Mesenteric fat pad (tissue), 1 donor: ENCODE measurements at places on chromosomes 6 and 20.

- no peak for DNase-seq
These were observed 33.5 kb downstream of the EDN3 start for GRCh38 chr20:59333951-59334350.

DNA sequence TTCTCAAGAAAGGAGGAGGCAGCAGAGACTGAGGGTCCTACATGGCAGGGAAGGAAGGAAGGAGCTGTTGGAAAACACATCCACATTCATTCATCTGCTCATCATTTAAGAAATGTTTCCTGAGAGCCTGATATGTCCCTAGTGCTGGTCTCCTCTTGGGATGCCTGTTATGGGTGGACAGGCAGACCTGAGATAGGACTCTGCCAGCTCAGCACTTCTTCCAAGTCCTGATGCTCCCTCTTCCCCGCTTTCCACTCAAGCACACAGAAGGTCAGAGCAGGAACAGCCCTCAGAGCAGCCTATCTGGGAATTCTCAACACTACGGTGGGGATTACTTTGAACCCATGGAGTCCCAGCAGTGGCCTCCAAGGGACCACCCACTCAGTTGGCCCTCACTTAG is 8.0 kb upstream of the SIRPD start:
- no peak for DNase-seq

DNA sequence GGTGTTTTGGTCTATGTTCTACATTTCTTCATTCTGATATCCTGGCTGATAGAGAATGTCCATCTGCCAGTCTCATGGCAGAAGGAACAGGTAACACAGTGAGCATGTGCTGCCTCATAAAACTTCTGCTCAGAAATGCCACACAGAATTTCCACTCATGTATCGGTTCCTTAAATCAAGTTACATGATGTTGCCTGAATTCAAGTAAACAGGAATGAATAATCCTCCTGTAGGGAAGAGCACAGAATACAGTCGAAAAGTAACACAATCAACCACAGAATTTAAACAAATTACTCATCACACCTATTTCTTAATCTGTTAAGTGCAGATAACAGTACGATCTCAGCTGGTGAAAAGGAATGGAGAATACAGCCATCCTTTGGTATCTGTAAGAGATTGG is 74.7 kb downstream of the FAM217A start:
- no peak for DNase-seq

- no peak for DNase-seq
These were observed 28.5 kb downstream of the RSPO3 start for GRCh38 chr6:127146932-127147331.

GRCh38 chr20:61120595-61121515 is 131.2 kb upstream of the CDH4 start:
- peak; percentile 45 for DNase-seq

DNA sequence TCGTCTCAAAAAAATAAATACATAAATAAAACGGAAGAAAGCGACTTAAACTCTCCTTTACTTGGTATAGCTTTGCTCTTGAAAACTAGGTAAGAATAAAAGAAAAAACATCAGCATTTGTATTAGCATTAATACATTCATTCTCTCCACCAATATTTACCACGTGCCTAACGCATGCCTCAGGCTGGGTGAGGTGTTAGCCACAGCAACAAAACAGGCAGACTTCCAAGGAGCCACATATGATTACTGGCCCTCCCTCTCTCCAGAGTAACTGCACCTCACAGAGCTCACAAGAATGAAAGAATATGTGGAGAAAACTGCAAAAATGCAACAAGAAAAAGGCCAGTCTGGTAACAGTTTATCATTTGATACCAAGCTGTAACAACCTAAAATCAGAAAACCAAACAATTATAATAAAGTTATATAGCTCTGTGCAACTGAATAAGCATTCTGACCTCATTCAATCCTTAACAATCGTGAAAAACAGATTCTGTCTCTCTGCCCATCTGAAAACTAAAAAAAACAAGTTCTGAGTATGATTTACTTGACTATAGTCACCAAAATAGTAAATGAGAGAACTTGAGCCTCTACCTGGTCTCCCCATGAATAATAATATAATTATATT is 5.2 kb downstream of the NAPB start:
- no peak for DNase-seq
